ENCODE measurements at places on chromosomes 12 and 14. TPM values are rescaled to one million over a fixed set of nuclear protein-coding genes. Genes with fewer than 3 reads are reported as not detected.

PRKD1 gene
- total RNA-seq = 14.8 TPM

TMEM116 gene
- 4.6 TPM for total RNA-seq

ASIC1 gene
- total RNA-seq = 0.99 TPM

IFNG-AS1 gene
- total RNA-seq = not detected

CHGA gene
- total RNA-seq = 80.1 TPM

PPM1H gene
- 4.9 TPM for total RNA-seq

LALBA gene
- total RNA-seq = not detected

LTBP2 gene
- 15.8 TPM for total RNA-seq

FOXA1 gene
- 0.33 TPM for total RNA-seq

BHLHE41 gene
- total RNA-seq = 4.6 TPM

BEST3 gene
- total RNA-seq = not detected

GRCh38 chr14:62253911-62254310 lies 491.7 kb downstream of the SNAPC1 start:
- no peak for DNase-seq

DNA sequence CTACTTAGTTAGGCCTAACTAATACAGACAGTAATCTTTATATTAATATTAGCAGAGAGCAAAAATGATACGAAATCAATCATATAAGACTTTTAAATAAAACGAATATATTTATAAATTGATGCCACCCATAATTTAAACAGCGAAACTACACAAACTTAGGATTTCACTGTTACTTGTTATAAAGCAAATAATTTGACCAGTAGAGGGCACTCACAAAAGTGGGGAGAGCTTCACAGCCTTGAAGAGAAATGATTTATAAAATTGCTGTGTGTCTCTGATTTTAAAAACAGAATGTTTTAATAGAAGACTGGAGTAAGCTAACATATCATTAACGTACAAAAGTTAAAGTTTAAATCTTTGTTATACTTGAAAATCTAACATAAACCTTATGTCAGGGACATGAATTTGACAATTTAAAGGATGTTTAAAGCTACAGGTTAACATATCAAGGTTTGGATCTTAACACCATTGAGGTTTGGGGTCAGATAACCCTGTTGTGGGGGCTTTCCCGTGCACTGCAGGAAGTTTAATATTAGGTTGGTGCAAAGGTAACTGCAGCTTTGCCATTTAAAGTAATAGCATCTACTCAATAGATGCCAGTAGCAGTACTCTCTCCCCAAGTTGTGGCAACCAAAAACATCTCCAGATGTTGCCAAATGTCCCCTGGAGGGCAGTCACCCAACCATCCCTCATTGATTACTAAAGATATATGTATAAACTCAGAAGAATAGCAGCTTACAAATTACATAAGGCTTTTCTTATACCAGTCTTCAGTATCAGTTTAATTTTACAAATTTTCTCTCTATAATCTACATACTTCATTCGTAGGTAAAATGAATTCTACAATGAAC lies 9.3 kb downstream of the KRAS start:
- DNase-seq = no peak

DNA sequence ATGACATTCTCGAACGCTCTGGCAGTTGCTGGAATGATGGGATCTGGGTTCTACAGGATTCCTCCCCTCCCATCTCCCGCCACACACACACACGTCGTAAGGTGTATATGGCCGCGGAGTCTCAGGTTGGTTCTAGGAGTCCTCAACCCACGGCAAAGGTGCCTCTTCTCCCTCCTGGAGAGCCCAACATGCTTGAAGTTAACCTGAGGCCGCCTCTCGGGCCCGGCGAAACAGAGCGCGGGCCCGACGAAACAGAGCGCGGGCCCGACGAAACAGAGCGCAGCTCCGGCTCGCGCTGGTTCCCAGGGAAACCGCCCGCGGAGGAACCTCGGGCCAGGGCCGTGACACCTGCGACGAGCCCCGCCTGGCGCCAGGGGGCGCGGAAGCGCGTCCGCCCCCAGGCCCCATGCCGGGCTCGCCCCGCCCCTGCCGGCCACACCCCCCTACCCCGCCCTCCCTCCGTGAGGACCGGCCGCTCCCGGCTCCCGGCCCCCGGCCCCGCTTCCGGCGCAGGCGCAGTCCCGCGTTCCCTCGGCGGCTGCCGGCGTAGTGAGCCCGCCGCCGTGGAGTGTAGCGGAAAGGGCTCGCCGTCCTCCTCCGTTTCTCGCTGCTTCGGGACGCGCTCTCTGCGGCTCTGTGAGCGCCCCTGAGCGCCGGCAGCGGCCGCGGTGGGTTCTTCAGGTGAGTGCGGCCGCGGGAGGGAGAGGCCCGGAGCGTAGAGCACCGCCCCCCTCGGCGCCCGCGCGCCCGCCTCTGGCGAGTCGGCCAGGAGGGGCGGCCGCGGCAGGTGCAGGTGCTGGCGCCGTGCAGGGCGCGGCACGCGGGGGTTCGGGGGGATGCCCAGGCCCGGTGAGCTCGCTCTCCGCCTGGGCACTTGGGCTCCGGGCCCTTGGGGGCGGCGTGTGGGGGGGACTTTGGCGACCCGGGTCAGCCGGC lies at the start of gene RAB3IP:
RAB3IP (plus strand) TSS at position 510 of the 936 bp plus-strand sequence. CDS start 16,549 bp downstream, outside the sequence.
- DNase-seq = peak; percentile 93

DNA sequence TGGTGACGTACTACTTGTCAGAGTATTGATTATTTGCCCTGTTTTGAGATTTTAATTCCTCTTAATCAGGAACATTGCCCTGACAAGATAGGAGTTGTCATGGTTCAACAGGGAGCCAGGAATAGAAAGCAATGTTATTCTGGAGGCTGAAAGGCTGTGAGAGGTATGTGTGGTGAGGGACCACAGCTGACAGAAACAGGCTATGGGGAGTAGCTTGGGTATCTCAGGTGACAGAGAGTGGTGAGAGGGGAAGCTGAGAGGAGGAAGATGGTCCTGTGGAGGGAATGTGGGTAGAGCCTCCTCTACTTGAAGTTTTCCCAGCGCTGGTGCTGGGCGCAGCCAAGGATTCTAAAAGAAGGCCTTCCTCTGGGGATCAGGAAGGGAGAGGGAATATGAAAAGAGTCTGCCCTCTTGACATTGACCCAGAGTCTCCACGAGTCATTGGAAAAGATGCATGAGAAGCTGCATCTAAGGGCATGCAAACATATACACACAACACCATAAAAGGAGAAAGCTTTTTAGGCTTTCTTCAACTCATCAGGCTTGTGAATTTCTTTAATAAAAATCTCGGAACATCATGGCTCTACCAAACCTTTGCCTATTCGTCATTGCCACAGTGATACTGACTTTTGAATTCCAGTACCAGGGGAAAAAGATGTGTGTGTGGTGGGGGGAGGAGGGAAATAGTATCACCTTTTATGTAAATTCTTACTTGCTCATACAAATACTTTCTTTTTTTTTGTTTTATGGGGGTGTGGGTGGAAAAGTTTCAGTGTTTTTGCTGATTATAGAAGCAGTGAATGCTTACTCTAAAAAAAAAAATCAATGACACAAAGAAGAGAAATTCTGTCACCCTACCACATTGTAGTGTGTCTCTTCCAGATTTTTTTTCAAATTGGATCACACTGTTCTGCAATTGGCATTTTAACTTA lies 39.9 kb upstream of the DHRS7 start:
- DNase-seq = no peak

DNA sequence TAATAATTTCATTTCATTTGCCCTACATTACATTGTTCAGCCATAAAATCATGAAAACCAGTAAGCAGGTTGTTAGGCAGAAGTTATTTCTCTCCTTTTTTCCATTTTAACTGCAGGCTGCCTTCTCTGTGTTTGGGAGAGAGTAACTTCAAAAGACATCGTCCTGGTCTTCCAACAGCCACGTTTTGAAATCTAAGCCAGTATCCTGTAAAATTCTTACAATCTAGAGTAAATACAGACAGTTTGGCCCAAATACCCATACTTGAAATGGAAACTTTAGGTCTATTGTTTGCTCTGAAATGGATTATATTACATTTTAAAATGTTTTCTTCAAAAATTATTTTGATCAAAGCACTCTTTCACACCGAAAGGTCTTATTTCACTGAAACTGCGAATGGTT lies 66.1 kb upstream of the SLCO1C1 start:
- no peak for DNase-seq

DNA sequence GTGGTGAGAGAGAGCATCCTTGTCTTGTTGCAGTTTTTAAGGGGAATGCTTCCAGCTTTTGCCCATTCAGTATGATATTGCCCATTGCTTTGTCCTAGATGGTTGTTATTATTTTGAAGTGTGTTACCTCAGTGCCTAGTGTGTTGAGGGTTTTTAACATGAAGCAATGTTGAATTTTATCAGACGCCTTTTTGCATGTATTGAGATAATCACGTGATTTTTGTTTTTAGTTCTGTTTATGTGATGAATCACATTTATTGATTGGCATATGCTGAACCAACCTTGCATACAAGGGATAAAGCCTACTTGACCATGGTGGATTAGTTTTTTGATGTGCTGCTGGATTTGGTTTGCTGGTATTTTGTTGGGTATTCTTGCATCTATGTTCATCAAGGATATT lies 302.3 kb upstream of the G2E3 start:
- DNase-seq = no peak

- DNase-seq = no peak
Measured at GRCh38 chr12:12984149-12984548, 15.9 kb downstream of the HEBP1 start.

DNA sequence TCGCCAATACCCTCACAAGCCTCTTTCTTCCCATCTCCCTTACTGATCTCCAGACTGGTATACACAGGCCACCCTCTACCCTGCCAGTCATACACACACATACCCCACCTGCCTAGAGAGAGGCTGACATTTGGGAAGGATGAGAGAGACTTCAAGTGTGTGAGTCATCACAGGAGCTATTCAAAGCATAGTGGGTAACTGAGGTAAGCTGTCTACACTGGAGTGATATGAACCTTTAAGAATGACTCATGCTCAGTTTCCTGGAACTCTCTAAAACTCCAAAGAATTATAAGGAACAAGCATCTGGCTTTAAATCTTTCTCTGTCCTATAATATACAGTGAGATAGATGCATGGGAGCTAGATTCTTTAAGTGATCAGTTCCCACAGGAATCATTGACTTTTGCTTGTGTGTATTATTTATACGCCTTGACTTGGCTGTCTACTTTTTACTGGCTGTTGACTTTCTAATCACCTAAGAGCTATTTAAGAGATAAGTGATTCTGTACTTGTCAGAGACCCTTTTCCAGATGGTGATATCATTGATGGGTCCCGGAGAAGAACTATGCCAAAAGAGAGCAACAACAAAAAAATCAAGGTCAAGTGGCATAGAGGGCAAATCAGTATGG lies 5.8 kb downstream of the IGF1 start:
- no peak for DNase-seq

DNA sequence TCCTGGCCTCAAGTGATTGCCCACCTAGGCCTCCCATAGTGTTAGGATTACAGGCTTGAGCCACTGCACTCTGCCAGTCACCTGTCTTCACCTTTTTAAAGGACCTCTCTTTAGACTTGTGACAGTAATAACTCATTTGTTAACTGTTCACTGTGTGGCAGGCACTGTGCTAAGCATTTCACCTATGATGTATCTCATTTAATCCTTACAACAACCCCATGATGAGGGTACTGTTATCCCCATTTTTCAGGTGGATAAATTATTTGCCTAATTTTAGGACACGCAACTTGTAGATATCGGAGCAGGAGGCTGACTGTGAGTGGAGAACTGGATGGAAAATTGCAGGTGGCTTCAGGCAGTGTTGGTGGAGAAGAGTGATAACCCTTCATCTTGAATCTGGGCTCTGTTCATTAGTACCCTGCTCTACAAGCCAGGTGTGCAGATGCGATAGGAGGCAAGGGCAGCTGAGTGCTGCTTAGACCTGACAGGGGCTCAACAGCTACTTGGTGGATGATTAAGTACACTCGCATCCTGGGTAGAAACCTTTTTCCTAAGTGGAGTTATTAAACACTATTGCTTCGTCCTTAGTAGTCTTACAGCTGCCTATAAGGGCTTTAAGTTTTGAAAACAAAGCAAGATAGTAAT lies 2.7 kb downstream of the TCTN1 start:
- DNase-seq = no peak

- DNase-seq = no peak
Measured at GRCh38 chr14:68664225-68664681, 128.6 kb downstream of the ZFP36L1 start.

- no peak for DNase-seq
Measured at GRCh38 chr12:66011731-66012130, 118.8 kb downstream of the LLPH start.

DNA sequence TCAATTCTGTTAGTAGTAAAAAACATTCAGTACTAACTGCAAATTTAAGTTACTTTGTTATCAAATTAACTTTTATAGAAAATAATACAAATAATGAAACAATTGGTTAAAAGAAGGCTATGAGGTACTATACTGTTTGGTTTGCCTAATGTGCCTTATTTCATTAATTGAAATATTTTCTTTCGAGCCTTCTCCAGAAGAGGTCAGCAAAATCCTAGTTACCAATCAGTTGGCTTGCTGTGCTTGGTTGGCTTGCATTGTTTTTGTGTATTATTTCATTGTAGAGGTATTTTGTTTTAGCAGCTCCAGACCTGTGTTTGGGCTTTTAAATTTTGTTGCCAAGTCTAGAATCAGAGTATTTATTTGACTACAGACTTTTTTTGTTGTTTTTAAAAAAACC lies 68.5 kb downstream of the AEBP2 start:
- no peak for DNase-seq

DNA sequence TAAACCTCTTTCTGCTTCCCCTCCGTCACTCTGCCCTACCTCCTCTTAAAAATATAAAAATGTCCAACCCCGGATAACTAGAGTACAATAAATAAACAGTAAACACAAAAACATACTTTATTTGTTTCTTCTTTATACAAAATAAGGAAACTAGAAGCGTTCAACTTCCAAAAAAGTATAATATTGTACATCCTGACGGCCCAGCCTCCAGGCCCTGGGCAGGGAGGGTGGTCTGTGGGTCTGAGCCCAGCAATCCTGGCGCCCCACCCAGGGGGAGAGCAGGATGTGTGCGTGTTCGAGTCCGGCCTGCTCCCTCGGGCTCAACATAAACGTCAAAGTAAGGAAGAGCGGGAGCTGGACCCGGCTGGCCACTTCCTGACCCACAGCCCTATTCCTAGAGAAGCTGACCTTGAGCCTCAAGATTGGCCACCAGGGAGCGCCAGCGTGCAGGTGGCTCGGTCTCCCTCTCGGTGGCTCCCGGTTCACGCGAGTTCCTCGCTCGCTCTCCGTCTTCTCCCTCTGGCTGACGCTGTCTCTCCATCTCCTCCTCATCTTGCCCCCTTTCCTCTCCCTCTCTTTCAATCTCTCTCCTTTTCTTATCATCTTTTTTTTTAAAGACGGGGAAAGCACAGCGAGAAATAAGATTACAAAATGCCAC lies 9.4 kb downstream of the LHX5 start:
- peak; percentile 83 for DNase-seq

GRCh38 chr14:94663538-94663937 lies 51.3 kb downstream of the SERPINA3 start:
- DNase-seq = no peak

- no peak for DNase-seq
Measured at GRCh38 chr12:92971859-92972524, 42.9 kb upstream of the EEA1 start.

DNA sequence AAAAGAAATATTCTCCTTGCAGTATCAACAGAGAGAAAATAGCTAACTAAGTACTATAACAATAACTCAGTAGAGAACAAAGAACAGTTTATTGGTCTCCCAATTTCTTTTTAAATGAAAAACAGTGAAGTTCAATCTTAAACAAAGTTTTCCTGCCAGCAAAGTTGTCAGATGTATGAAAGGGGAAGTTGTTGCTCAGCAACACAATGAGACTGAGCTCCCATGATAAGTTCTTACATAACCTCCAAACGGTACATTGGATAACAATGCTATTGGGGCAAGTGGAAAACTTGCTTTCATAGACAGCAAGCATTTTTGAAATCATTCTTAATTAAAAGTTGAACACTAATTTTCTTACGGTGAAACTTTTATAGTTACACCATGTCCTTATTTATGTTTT lies 94.9 kb downstream of the ALG10B start:
- DNase-seq = no peak

Data from body of pancreas (tissue), 4 donors.